Smooth muscle cell of the umbilical artery (primary cell): ENCODE measurements at places on chromosomes 11 and 22. TPM values are rescaled to one million over a fixed set of nuclear protein-coding genes. Genes with fewer than 3 reads are reported as not detected.

Gene XPNPEP3
- total RNA-seq: 9.2 and 12.1 TPM in 2 replicates

Gene MLC1
- 0.18 and 0.59 TPM in 2 replicates for total RNA-seq

Gene CALCB
- total RNA-seq: not detected in 2 replicates

Gene RBFOX2
- total RNA-seq: 116 and 175 TPM in 2 replicates

Gene SPA17
- 5.0 and 8.1 TPM in 2 replicates for total RNA-seq
